ENCODE measurements at places on chromosomes 16 and 17.

DNA sequence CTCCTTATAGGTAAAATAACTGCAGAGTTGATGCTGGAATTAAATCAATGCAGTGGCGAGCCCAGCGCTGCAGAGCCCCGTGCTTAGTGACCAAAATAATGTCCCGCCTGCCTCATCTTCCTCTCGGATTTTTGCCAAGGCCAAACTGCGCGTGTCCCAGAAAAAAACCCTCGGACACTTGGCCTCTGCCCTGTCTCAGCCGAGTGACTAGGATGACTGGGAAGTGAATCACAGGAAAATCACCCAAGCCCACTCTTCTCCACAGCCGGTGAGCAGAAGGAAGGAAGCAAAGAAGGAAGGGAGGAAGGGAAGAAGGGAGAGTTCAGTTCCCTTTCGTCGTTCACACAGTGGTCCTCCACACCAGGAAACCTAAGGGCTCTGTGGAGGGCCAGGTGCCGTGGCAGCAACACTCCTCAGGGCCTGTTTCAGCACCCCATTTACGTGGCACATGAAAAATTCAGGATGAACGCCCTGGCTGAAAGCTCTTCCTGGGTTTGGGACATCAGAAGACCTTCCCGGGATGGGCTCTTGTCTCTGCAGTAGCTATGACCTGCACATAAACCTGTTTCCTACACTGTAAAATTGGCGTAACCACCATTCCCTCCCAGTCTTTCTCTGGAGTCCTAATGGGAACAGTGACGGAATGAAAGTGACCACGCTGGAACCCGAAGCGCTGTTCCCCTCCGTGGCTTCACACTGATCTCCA lies 25.4 kb upstream of the HOXB13 start:
- peak; percentile 41 for DNase-seq

DNA sequence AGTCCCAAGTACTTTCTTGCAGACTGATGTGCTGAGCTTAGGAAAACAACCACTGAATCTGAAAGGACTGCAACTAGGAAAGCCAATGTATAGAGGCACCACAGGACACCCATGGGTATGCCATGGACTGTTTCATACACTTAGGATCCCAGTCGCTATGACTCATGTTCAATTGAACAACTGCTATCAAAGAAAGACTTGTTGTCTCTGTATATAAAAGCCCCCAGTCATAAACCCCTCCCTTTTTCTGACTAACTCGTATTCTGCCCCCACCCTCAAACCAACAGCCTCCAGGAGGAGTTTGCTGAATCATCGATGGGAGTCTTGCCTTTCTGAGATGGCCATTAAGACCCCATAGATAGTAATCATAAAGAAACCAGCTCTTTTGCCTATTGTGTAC lies 205.4 kb downstream of the ANKFN1 start:
- no peak for DNase-seq

DNA sequence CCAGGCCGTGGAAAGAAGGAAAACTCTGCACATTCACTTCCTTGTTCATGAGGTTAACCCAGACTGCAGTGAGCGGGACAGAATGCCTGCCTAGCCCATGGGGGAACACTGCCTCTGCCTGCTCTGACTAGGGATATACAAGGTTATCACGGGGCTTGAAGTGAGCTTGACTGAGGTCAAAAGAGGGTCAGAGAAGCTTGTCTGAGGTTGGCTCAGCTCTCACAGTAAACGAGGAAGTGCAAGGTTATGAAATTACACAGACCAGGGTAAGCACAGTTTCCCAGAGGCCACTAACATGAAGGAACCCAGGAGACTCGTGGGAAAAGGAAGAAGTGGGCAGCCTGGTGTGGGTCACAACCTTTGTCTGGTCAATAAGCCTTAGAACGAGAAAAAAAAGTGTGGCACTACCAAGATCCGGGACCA lies 28.7 kb downstream of the HIC1 start:
- DNase-seq, result no peak

DNA sequence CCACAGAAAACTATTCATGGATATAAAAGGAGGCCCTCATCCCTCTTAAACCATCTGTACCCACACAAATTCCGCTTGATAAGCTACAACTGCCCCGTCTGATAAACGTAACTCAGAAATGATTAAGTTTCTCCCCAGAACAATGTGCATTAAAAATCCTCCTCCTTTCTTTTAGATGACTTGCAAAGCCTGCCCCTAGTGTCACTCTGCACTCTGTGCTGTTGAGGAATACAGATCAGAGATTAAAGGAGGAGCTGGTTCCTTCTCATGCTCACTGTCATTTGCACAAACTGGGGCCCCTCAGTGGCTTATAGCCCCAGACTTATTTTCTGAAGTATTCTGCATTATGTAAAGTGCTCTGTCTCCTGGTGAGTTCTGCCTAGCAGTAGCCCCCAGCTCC lies 33.3 kb downstream of the CDRT15 start:
- DNase-seq, result no peak

DNA sequence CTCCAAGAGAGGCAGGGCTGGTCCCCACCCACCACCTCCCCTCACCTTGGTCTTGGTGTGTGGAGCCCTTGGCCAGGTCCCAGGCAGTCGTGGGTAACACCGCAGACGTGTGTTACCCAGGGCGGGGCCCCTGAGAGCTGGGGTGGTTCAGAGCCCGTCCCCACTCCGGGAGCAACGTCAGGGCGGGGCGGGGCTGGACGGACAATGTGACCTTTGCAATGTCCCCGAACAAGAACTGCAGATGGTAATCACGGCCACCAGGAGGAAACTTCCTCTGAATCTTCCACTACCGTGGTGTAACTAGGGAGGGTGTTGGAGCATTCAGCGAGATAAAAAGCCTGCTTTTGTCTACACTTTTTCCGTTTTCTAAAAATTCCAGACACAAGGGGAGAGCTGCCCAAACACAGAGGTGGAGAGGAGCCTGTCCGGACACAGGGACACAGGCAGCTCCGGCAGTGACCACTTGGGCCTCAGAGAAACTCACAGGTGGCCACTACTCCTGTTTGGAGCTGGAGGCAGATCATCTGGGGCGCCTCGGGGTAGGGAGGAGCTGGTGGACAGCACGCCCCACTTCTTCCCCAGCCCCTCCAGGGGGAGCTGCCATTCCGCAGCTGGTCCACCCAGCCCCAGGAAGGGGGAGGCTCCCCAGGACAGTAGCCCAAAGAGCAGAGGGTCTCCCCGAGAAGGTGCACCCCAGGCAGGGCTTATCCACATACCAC lies 14.2 kb upstream of the SLC38A10 start:
- peak; percentile 94 for DNase-seq

DNA sequence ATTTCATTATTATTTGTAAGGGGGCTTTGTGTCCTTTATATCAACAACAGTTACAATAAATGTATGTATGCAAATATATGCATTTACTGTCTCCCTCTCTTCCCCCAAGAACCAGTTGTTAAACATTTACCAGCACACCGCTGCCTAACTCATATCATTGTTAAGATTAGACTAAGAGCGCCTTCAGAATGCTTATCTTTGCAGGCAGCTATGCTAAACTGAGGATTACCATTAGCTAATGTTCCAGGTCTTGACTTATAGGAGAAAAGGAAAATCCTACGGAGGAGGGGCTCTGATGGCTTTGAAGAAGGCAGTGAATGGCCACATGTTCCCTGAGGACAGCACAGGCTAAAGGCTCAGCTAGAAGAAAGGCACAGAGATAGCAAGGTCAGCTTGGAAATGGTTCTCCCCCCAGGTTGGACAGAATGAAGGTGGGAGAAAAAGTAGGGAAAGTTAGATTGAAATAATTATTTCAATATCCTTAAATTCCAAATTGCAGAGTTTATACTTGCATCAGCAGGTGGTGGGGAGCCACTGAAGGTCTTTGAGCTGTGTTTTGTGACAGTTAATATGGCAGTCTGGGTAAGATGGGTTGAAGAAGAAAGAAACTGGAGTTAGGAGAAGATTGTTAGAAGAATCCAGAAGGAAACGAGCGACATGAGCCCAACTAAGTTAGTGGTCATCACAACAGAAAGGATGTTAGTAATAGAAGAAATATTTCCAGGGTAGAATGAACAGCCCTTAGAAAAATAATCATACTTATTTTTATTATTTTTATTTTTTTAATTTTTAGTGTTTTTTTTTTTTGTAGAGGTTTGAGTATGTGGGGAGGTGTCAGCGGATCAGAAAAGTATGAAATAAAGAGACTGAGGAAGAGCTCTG lies 87.0 kb upstream of the MAF start:
- DNase-seq, result peak; percentile 72

DNA sequence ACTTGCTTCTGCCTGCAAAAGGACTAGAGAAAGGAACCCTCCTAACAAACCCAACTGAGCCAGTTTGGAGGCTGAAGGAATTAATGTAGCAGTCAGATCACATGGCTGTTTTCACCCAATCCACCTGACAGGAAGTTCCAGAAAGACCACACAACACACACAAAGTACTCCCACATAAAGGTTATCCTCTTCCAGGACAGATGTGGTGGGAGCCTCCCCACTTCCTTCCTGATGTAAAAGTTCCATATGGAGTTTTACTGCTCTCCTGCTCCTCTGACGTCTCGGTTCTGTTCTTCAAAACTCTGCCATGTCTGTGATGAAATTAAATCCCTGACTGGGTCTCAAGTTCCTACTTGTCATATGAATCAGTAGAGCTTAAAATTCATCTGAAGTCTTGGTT lies 497.0 kb upstream of the HSBP1 start:
- DNase-seq, result no peak

DNA sequence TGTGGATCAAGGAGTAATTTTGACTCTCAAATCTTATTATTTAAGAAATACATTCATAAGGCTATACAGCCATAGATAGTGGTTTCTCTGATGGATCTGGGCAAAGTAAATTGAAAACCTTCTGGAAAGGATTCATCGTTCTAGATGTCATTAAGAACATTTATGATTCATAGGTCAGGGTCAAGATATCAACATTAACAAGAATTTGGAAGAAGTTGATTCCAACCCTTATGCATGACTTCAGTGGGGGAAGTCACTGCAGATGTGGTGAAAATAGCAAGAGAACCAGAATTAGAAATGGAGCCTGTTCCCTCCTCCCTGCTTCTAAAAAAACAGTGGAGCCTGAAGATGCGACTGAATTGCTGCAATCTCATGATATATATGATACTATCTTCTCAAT lies 36.6 kb upstream of the HNF1B start:
- DNase-seq, result no peak

DNA sequence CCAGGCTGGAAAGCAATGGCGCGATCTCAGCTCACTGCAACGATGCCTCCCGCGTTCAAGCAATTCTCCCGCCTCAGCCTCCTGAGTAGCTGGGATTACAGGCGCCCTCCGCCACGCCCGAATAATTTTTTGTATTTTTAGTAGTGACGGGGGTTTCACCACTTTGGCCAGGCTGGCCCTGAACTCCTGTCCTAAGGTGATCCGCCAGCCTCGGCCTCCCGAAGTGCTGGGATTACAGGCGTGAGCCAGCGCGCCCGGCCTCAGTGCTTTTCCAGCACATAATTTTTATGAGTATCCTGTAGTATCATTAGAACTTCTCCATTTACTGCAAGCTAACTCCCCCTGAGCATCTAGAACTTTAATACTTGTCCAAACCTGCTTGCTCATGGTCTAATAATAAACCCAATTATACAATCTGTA lies 1.8 kb downstream of the UBE2G1 start:
- DNase-seq, result no peak

GRCh38 chr16:27718201-27719105 lies 168.5 kb downstream of the KATNIP start:
- no peak for DNase-seq

GRCh38 chr16:27684047-27684446 lies 134.1 kb downstream of the KATNIP start:
- no peak for DNase-seq

DNA sequence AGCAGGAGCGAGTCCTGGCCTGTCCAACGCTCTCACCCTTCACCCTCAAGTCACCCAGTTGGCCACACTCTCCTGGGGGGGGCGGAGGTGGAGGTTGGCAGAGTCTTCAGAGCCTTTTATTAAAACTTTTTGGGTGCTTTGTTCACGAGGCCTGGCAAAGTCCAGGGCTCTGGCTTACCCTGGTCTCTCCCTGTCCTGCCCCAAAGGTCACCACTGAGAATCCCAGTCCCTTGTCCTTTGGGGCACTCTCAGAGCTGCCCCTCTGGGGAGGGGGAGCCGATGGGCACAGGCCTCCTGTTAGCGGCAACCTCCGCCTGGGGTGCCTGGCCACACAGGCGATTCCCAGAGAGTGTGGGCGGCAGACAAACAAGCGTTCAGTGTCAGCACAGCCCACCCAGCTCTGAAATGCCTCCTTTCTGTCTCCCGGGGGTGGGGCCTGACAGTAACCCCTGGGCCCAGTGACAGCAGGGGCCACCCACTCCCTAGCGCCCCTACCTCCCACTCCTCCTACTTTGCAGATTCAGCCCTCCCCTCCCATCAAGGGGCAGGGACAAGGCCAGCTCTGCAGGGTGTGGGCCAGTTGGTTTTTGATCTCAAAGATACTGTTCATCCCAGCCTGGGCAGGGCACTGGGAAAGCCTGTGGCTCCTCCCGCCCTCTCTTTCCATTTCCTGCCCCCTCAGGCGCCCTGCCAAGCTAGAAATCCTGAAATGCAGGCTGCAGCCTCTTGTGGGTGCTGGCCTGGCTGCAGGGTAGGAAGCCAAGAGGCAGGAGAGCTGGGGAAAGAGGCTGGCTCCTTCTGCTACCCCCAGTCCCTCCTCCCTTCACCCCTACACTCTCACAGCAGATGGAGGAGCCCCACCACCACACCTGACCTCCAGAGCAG lies 36.6 kb upstream of the EMP2 start:
- DNase-seq, result peak; percentile 51

DNA sequence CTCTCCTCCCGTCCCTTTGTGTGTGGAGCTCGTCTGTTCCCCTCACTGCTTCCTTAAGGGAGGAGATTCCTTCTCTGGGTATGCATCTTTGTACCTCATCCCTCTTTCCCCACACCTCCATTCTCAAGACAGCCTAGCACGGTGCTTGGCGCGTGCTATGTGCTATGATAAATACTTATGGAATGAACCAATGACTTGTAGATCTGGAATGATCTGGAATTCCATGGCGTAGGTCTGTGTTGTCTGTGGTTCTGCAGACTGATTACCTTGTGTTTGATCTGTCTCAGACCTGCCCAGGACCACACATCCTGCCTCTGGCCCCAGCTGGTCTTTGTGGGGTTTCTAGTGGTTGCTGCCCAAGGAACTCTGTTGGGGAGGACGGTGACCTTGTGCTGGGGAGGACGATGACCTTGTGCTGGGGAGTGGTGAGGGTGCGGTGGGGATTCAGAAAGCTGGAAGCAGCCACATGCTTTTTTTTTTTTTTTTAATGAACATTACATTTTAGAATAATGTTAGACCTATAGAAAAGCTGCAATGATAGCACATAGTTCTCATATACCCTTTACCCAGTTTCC lies 33.5 kb upstream of the ETV4 start:
- peak; percentile 68 for DNase-seq

DNA sequence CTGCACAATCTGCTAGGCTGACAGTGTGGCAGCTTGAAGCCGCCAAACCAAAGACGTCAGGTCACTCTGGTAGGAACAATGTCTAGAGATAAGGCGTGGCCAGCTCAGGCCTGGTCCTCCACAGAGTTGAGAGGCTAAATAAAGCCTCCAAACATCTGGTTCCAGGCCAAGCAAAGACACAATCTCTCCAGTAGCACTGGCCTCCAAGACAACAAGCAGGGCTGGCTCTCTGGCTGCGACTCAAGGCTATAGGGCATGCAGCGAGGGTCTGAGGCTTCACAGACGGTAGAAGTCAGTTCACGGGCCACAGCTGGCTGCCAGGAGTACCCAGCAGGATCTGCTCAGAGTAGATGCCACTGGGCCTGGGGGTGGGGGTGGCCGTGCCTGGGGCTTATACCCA lies 75.6 kb downstream of the ABR start:
- DNase-seq, result no peak

Data from hepatic stellate cell (primary cell).